Activated CD4-positive, alpha-beta T cell treated with anti-CD3 and anti-CD28 coated beads for 36 hours (primary cell): ENCODE measurements at places on chromosomes 6 and 20.
A peak's percentile ranks its signal among the peaks of the same experiment; 100 is the strongest.

GRCh38 chr6:116215414-116215813 is 38.5 kb downstream of the TSPYL4 start:
- no peak for DNase-seq

DNA sequence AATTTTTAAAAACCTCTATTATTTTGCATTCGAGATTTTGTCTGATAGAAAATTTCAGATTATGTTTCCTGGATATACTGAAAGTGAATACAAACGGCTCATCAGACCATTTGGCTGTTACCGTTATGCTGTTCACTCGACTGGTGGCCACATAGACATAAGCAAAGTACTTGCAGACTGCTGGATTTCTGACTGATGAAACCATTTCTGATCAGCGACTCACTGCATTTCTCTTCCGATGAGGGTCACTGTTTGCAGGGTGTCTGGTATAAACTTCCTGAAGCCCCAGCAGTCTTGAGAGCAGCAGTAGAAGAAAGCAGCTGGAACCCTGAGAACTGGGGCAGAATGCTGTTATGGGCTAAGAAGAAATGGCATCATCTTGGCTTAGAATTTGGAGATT is 17.7 kb downstream of the SNX9 start:
- no peak for DNase-seq

- no peak for DNase-seq
These were observed 146.2 kb downstream of the COL21A1 start for GRCh38 chr6:56101141-56101553.

GRCh38 chr6:136962661-136963060 is 40.6 kb downstream of the SLC35D3 start:
- DNase-seq: no peak

DNA sequence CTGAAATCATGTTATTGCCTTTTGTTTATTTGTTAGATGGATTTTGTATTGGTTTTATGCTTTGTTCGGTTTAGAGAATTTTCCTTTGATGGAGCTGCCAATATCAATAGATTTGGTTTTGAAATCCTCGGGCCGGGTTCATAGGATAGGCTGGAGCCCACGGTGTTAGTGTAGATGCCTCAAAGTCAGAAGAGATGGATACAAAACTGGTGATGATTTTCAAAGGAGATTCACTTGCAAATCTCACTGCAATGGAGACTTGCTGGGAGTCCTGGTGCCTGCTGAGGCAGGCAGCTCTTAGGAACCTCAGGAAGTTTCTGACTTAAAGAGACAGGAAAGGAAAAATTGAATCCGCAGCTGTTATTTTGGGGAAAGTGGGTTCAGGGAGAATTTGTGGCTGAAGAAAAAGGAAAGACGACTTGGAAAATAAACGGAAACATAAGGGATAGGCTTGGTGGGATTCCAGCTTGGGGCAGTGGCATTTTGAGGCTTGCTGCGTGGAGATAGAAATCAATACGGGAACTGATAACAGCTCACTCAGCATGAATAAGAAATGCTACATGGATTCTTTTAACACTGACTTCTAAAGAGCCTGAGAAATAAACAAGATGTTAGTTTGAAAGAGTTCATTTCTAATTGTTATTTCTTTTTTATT is 241.6 kb downstream of the PHACTR1 start:
- no peak for DNase-seq

DNA sequence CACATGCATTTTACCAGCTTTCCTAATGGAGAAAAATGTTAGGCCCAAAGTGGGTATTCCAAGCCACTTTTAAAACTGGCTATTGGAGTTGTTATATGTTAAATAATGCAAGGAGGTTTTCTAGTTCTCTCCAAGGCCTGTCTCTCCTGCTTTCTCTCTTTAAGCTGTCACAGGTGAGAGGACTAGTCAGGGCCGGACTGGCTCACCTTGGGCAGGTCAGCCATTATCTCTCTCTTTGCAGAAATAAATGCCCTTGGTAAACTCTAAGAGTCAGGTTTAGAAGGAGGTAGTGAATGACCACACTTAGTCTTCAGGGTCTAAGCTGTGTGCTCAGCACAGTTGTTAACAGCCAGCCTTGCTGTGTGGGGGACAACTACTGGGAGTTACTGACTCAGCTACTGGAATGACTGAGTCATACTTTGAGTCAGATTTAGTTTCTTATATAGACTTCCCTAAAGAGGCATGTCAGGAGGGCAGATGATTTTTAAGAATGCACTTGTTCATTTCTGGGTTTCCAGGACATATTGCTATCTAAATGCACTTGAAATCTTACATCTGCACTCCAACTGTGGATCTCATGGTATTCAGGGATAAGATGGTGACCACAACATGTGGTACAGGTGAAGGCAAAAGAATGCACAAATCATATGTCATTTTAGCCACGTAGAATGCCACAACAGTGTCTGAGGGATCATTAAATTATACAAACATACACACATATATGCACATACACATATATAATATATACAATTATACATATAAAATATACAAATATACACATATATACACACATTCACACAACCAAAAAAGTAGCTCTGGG is 719.4 kb downstream of the EPM2A start:
- peak; percentile 56 for DNase-seq

GRCh38 chr6:19713984-19714383 is 123.2 kb upstream of the ID4 start:
- no peak for DNase-seq

DNA sequence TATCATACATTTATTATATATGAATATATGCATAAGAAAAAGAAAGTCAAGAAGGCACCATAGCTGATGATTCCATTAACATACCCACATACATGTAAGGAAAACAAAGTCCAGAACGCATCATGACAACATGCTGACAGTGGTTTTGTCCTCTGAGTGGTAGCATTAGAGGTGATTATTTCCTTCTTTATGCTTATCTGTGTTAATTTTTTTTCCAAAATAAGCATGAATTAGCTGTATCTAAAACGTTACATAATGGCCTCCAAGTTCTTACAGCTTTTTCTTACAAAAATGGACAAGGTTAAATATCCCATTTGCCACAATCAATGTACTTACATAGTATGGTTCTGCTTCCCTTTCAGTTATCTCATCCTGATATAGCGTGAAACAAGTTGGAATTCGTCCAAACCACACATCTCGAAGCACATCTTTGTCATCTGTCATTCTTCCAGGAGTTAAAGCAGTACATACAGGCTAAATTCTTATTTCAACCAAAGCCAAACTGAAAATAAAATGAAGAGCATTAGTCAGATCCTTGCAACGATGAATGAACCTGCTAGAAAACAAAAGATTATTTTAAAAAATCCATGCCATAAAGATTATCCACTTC is 9.7 kb downstream of the ATG5 start:
- peak; percentile 12 for DNase-seq

GRCh38 chr6:156718647-156719394 is 58.4 kb upstream of the ARID1B start:
- DNase-seq: no peak

DNA sequence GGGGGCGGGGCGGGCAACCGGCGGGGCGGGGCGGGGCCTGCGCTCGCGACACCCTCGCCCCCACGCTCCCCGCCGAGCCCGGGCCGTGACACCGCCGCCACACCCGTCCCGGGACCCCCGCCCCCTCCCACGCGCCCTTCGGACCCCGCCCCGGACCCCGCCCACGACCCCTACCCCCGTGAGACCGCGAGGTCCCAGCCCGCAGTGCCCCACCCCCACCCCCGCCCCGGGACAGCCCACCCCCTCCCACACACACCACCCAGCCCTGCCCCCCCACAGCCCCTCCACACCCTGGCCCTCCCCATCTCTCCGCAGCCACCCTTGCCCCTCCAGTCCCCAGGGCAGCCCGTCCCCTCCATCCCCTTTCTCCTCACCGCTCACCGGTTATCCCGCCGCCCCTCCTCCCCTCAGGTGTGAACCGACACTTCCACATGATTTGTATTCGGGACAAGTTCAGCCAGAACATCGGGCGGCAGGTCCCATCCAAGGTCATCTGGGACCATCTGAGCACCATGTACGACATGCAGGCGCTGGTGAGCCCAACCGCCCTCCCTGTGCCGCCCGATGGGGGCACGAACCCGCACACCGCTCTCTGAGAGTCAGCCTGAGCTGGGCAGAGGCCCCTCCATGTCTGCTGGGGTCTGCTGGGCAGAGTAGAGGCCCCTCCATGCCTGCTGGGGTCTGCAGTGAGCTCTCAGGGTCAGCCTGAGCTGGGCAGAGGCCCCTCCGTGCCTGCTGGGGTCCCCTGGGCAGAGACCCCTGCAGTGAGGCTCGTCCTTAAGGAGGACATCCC is 622 bp downstream of the MRGBP start:
- DNase-seq: no peak

DNA sequence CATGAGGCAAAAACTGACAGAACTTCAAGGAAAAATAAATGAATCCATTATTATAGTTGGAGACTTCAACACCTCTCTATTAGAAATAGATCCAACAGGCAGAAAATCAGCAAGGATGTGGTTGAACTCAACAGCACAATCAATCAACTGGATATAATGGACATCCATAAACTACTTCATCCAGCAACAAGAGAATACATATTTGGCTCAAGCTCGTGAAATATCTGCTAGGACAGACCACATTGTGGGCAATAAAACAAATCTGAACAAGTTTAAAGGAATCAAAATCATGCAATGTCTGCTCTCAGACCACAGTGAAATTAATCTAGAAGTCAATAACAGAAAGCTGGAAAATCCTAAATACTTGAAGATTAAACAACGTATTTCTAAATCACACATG is 362.6 kb downstream of the CD109 start:
- DNase-seq: no peak

GRCh38 chr20:59589086-59589684 is 15.2 kb upstream of the PHACTR3 start:
- DNase-seq: no peak

DNA sequence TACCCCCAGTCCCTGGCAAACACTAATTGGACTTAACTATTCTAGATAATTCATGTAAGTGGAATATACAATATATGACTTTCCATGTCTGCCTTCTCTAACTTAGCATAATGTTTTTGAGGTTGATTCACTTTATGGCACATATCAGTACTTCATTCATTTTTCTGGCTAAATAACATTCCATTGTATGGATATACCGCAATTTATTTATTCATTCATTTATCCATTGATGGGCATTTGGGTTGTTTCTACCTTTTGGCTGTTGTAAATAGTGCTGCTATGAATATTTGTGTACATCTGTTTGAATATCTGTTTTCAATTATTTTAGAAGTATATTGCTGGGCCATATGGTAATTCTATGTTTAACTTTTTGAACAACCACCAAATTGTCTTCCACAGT is 616.3 kb downstream of the UTRN start:
- no peak for DNase-seq

- DNase-seq: no peak
These were observed 1047.9 kb upstream of the MAP3K7 start for GRCh38 chr6:91634791-91635190.

GRCh38 chr6:13766201-13766634 is 48.1 kb downstream of the MCUR1 start:
- no peak for DNase-seq

DNA sequence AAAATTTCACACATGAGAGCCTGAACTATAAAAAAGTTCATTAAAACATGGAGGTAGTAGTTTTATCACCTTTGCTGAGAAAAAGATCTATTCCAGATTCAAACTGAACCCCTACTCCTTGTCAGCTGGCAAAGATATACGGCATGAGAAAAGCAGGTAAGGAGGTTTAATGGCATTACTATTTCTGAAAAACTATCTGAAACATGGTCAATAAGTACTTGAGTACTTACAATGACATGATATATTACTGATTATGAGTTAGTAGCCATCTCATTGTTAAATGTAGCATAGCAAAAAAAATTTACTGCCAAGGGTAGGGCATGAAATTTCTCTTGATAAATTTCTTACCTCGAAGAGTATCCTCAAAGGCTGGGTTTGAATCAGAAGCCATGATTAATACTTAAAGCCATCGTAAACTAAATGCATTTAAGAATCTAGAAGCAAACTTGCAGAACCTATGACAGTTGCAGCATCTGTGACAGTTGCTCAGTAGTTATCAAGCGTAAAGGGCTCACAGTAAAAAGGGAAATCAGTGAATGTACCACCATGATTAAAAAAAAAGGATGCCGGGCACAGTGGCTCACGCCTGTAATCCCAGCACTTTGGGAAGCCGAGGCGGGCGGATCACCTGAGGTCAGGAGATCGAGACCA is 8.7 kb downstream of the SLC17A5 start:
- DNase-seq: no peak

- DNase-seq: no peak
These were observed 169.4 kb upstream of the JAG1 start for GRCh38 chr20:10843146-10843711.

DNA sequence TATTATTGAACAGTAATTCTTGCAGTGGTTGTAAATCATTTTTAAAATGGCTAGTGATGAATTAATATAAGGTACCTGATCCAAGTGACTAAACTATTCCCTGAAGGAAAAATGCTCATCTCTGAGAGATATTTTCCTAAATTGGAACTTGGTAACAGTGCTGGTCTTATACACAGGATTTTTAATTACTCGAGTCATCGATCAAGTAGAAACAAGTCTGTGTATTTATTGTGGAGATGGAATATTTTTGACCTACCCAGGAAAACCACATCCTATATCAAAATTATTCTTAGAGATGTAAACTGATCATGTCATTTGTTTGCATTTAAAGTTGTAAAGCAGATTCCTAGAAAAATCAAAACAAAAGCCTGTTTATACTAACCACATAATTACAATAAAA is 166.9 kb downstream of the MOXD1 start:
- no peak for DNase-seq

DNA sequence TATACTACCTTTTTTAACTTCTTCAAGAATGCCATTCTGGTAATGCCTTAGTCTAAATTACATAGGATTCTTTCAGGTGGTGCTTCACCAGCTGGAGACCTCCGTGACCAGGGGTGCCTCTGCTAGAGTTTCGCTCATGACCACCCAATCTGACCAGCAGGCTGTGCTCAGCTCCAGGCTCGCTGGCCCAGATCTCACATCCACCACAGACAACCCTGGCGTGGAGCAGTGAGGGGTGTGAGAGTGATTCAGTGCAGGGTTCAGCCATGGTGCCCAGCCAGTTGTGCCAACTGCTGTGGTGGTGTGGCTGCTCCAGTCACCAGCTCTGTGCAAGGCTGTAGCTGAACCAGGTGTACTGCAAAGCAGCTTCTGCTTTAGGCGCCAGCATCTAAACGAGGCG is 198.6 kb downstream of the MMUT start:
- no peak for DNase-seq

- DNase-seq: no peak
These were observed 28.6 kb downstream of the RALY start for GRCh38 chr20:34022151-34022838.

DNA sequence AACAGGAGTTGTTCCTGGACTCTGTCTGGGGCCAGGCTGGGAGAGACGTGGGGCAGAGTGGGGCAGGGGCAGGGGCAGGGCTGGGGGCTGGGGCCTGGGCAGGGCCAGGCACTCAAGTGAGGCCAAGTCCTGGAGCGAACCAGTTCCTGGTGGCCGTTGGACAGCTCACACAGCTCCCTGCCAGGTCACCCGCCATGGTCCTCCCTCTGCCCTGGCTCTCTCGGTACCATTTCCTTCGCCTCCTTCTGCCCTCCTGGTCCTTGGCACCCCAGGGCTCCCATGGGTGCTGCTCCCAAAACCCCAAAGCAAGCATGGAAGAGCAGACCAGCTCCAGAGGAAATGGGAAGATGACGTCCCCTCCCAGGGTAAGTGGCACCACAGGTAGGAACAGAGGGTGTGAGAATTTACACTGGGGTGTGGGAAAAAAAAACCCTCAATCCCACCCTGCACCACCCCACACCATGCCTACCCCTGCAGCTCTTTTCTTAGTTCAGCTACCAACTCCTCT is at the start of gene MCCD1:
TSS of gene MCCD1 (plus strand) at position 142 of the 508 bp plus-strand sequence. CDS start at position 195, 53 bp downstream.
- DNase-seq: no peak

- peak; percentile 27 for DNase-seq
These were observed 1.3 kb downstream of the PTK7 start for GRCh38 chr6:43077333-43077809.
